ENCODE measurements at places on chromosomes 3 and 15.

DNA sequence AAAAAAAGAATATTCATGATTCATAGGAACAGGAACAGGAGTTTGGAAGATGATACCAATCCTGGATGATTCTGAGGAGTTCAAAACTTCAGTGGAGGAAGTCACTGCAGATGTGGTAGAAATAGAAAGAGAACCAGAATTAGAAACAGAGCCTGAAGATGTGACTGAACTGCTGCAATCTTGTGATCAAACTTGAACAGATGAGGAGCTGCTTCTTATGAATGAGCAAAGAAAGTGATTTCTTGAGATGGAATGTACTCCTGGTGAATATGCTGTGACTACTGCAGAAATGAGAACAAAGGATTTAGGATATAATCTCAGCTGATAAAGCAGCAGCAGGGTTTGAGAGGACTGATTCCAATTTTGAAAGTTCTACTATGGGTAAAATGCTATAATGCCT is 72.7 kb downstream of the GSK3B start:
- DNase-seq = no peak

DNA sequence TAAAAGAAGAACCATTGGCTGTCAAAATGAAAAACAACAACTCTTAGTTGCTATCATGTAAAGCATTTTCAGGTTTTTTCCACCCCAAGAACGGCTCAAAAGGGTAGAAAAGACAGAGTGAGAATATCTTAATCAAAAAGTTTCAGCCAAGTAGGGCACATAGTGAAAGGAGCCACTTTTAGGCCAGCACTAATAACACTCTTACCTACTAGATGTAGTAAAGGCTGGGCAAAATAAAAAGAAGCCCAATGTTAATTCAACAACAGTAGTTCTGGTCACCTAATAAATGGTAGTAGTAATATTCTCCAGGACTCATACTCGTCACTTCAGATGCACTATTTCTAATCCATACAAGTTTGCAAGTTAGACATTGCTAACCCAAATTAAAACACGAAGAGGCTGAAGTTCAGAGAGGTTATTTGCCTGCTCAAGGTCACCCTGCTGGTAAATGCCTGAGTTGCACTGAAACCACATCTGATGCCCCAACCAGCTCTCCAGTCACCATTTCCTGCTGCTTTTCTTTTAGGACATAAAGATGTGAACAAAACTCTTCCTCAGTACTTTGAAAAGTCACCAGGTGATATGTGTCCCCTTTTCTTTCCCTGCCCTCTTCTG is 7.5 kb downstream of the GOLIM4 start:
- no peak for DNase-seq

GRCh38 chr15:55770261-55770660 is 27.3 kb upstream of the PRTG start:
- DNase-seq = no peak

- no peak for DNase-seq
Observed at GRCh38 chr15:100847194-100847593, 32.4 kb upstream of the ALDH1A3 start.

Data from activated gamma-delta T cell (primary cell).